Tibial nerve (tissue), 4 donors: ENCODE measurements at places on chromosomes 2 and 18.

GRCh38 chr2:119393971-119394748, 27.4 kb downstream of the DBI start:
- H3K4me1 ChIP-seq, result peaks cover 14% of the 10 kb centered on the region
- H3K27me3 ChIP-seq, result no peaks in the 10 kb centered on the region
- no peak for DNase-seq
- H3K36me3 ChIP-seq, result no peaks in the 10 kb centered on the region

DNA sequence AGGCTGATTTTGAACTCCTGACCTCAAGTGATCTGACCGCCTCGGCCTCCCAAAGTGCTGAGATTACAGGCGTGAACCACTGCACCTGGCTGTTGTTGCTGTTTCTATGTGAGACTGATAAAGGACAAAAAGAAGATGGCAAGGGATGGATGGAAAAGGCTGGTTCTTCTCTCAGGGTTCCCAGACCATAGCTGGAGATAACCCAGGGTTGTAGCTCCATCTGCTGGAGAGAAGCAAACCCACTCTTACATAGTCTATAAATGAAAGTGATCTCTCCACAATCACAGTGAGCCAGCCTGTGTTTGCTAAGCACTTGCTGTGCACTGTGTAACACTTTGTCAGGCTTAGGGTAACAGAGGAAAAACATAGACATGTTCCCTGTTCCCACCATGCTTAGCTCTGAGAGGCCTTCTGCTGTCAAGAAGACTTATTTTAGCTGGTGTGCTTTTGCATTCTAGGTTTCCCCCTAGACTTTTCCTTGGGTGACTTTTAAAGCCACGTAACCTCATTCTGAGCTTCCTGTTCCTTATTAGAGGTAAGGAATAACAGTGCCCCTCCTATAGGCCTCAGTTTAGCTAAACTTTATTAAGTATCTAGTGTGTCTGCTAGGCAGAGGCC, 49.7 kb downstream of the LIMS1 start:
- peaks cover 30% of the 10 kb centered on the region for H3K4me1 ChIP-seq
- no peaks in the 10 kb centered on the region for H3K27me3 ChIP-seq
- H3K4me3 ChIP-seq, result no peak overlapping the region
- no peak overlapping the region for H3K27ac ChIP-seq
- DNase-seq, result no peak

GRCh38 chr2:25105336-25106085, 62.9 kb downstream of the POMC start:
- no peak overlapping the region for H3K27ac ChIP-seq
- H3K4me1 ChIP-seq, result no peaks in the 10 kb centered on the region

DNA sequence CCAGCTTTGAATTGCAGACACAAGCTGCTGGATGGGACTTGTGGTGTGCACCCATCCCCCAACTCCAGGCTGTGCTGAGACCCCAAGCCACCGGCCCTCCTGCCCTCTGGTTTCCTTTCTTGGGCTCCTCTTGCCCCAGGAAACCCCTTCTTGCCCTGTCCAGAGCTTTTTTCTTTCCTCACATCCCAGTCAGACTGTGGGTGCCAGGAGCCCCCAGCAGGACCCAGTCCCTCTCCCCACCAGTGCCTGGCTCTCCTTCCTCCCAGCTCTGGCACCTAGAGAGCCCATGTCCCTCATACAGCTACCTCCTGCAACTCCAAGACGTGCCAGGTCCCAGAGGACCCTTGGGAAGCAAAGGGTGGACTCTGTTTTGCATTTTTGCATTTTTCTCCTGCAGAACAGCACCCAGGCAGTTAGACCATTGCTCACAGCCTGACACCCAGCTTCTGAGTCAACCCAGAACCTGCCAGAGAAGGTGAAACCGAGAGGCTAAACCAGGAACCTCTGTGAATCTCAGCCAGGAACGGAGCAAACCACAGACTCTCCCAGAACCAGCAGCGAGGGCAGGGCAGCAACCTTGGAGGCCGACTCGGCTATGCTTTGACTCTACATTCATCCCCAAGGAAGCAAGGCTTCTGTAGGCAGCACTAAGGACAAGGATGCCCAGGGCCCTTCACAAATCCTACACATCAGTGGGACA, 221.1 kb downstream of the ANAPC1 start:
- no peak overlapping the region for H3K4me3 ChIP-seq
- H3K27ac ChIP-seq, result no peak overlapping the region
- no peak for DNase-seq
- no peaks in the 10 kb centered on the region for H3K36me3 ChIP-seq

GRCh38 chr2:163466331-163467250, 269.2 kb downstream of the FIGN start:
- H3K4me3 ChIP-seq, result no peak overlapping the region
- DNase-seq, result no peak
- H3K27me3 ChIP-seq, result no peaks in the 10 kb centered on the region
- peaks cover 7% of the 10 kb centered on the region for H3K4me1 ChIP-seq
- H3K27ac ChIP-seq, result no peak overlapping the region

- DNase-seq, result no peak
- H3K4me3 ChIP-seq, result no peak overlapping the region
- H3K27ac ChIP-seq, result no peak overlapping the region
- no peaks in the 10 kb centered on the region for H3K36me3 ChIP-seq
These were observed 18.9 kb upstream of the DPP4 start for GRCh38 chr2:162092658-162093556.

DNA sequence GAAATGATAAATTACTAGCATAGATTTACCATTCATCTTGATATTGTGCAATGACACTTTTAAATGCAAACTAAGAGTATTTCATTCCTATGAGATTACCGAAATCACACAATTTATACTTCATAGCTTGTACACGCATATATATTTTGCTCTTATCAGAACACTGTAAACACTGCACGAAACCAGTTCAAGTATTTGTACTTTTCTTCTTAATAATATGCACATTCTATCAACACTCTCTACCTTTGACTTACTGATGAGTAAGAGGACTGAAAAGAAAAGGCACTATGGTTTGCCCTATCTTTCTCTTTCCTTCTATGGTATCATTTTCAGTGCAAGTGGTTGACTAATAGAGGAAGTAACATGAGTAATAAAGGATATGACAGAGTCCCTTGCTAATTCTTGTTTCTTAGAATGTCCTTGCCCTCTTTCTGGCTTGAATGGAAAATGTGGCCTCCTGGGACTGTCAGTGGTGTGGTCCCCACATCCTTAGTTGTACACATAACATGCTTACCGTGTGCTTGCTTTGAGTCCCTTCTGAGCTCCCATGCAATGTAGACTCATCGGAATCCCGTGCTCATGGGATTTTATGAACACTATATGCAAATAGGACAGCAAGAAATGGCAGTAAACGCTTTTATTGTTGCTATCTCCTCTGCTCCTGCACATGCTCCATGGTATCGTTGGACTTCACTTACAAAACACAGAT, 363.5 kb upstream of the TNP1 start:
- peaks cover 23% of the 10 kb centered on the region for H3K4me1 ChIP-seq
- no peak for DNase-seq
- no peaks in the 10 kb centered on the region for H3K36me3 ChIP-seq
- H3K4me3 ChIP-seq, result no peak overlapping the region
- H3K27me3 ChIP-seq, result no peaks in the 10 kb centered on the region
- no peak overlapping the region for H3K27ac ChIP-seq

GRCh38 chr2:240886678-240887609, 9.0 kb downstream of the MAB21L4 start:
- H3K36me3 ChIP-seq, result no peaks in the 10 kb centered on the region
- H3K4me3 ChIP-seq, result no peak overlapping the region
- no peak for DNase-seq
- H3K4me1 ChIP-seq, result no peaks in the 10 kb centered on the region

DNA sequence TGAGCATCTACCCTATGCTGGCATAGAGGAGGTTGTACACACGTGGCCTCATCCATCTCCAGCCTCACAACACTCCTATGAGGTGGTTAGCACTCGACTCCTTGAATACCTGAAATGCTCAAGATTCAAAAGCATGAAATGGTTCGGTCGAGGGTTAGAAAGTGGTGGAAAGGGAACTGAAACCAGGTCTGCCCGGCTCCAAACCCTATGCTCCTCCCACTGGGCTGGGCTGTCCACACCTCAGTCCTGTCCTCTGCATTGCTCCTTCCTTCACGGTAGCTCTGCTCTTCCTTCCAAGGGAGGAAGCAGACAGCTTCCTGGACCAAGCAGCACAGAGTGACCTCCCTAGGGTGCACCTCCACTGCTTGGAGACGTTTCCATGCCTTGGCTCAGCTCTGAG, 565.2 kb upstream of the ID2 start:
- H3K27me3 ChIP-seq, result no peaks in the 10 kb centered on the region
- no peaks in the 10 kb centered on the region for H3K36me3 ChIP-seq

- no peaks in the 10 kb centered on the region for H3K27me3 ChIP-seq
- H3K4me1 ChIP-seq, result no peaks in the 10 kb centered on the region
- H3K27ac ChIP-seq, result no peak overlapping the region
- H3K36me3 ChIP-seq, result peaks cover 96% of the 10 kb centered on the region
- DNase-seq, result no peak
These were observed 14.0 kb upstream of the HRH4 start for GRCh38 chr18:24446453-24446852.

DNA sequence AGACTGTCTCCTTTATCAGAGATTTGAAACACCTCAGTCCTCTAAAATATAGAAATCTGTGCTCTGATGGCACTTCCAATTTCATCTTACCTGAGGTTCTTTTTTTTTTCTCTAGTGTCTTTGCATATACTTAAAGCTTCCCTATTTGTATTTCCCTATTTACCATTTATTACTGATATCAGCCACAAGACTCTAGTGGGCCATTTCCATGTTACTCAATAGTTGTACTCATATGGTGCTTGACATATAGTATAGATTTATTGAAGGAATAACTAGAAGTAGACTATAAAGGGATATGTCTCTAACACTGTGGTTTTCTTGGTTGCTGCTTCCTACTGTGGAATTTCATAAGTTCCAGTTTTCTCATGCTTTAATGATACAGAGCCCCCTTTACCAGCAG, 3.0 kb downstream of the RBM45 start:
- no peak overlapping the region for H3K4me3 ChIP-seq
- H3K36me3 ChIP-seq, result no peaks in the 10 kb centered on the region
- no peaks in the 10 kb centered on the region for H3K27me3 ChIP-seq
- DNase-seq, result no peak

DNA sequence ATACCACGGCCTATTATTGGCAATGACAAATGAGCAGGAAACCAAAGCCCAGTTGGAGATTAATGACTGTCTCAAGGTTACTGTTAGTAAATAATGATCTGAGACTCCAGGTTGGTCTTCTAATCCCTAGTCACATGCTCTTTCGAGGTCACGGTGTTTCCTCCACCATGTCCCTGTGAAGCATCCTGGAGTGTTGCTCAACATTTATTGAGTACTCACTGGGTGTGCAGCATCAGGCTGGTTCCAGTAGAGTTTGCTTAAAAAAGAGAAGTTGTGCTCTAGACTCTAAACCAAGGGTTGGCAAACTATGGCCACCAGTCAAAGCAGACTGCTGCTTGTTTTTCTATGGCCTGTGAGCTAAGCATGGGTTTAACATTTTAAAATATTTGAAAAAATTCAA, 263.8 kb upstream of the ATP5MC3 start:
- no peaks in the 10 kb centered on the region for H3K36me3 ChIP-seq
- DNase-seq, result no peak
- no peak overlapping the region for H3K27ac ChIP-seq
- H3K4me1 ChIP-seq, result no peaks in the 10 kb centered on the region
- H3K27me3 ChIP-seq, result no peaks in the 10 kb centered on the region
- H3K4me3 ChIP-seq, result no peak overlapping the region

GRCh38 chr2:241726459-241726858, 8.0 kb upstream of the D2HGDH start:
- no peaks in the 10 kb centered on the region for H3K4me1 ChIP-seq
- no peaks in the 10 kb centered on the region for H3K27me3 ChIP-seq
- H3K4me3 ChIP-seq, result no peak overlapping the region
- DNase-seq, result no peak

GRCh38 chr2:44130441-44130840, 38.2 kb upstream of the PPM1B start:
- H3K36me3 ChIP-seq, result no peaks in the 10 kb centered on the region
- H3K4me1 ChIP-seq, result no peaks in the 10 kb centered on the region
- no peak overlapping the region for H3K27ac ChIP-seq
- no peak for DNase-seq
- no peaks in the 10 kb centered on the region for H3K27me3 ChIP-seq

GRCh38 chr2:215635788-215636139, 199.9 kb upstream of the FN1 start:
- H3K4me3 ChIP-seq, result no peak overlapping the region
- no peaks in the 10 kb centered on the region for H3K36me3 ChIP-seq
- no peaks in the 10 kb centered on the region for H3K27me3 ChIP-seq
- no peak overlapping the region for H3K27ac ChIP-seq

GRCh38 chr2:24824966-24825882, 32.0 kb downstream of the CENPO start:
- no peak overlapping the region for H3K27ac ChIP-seq
- no peaks in the 10 kb centered on the region for H3K4me1 ChIP-seq
- no peaks in the 10 kb centered on the region for H3K27me3 ChIP-seq
- H3K36me3 ChIP-seq, result no peaks in the 10 kb centered on the region
- DNase-seq, result no peak

DNA sequence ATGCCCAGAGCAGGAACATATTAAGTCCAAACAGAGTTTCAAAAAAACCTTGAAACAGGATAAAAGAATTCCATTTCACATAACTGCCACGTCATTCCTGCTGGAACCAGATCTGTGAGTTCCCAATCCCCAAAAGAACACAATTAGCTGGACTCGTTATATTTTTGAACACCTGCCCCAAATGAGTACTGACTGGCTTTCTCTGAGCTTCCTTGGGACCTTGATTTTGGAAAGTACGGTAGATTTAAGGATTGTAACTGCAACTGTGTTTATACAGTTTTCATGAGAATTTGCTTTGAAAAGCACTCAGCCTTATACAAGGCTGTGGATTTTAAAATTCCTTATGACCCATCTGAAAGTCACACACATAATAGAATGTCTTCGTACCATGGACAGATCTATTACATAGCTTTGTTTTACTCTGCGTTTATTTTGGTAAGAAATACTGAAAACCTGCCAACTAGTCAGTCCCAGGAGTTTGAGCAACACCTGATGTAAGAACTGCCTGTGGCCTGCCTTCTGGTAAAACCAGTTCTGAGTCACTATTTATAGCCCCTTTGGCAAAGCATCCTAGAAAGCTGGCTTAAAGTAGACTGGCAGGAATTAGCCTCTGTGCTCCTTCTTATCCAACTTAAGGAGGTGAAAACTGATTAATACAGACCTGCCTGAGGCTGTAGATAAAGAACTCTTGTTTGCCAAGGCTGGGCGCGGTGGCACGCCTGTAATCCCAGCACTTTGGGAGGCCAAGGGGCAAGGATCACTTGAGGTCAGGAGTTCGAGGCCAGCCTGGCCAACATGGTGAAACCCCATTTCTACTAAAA, 48.1 kb downstream of the MERTK start:
- no peak overlapping the region for H3K4me3 ChIP-seq
- no peaks in the 10 kb centered on the region for H3K27me3 ChIP-seq
- H3K36me3 ChIP-seq, result no peaks in the 10 kb centered on the region
- DNase-seq, result peak; percentile 58
- peaks cover 19% of the 10 kb centered on the region for H3K4me1 ChIP-seq

- no peaks in the 10 kb centered on the region for H3K27me3 ChIP-seq
- H3K4me3 ChIP-seq, result no peak overlapping the region
- peaks cover 6% of the 10 kb centered on the region for H3K4me1 ChIP-seq
- DNase-seq, result no peak
These were observed 73.9 kb downstream of the MARCO start for GRCh38 chr2:119015845-119016244.
